ENCODE measurements at places on chromosomes 1 and 21. TPM values are rescaled to one million over a fixed set of nuclear protein-coding genes. Genes with fewer than 3 reads are reported as not detected.

The KCNJ6 gene
- polyA plus RNA-seq = not detected

The LCE2A gene
- not detected for polyA plus RNA-seq

The VAV3 gene
- polyA plus RNA-seq = 19.2 TPM

The TNFAIP8L2 gene
- 9.5 TPM for polyA plus RNA-seq

The FMO1 gene
- 2.6 TPM for polyA plus RNA-seq

The CD53 gene
- 23.0 TPM for polyA plus RNA-seq

The ANKRD65 gene
- polyA plus RNA-seq = 13.5 TPM

The FGR gene
- 3.1 TPM for polyA plus RNA-seq

The CD164L2 gene
- polyA plus RNA-seq = 8.7 TPM

The GBP6 gene
- not detected for polyA plus RNA-seq

The CFHR5 gene
- polyA plus RNA-seq = not detected

The KCNJ15 gene
- 3.9 TPM for polyA plus RNA-seq

The ASCL5 gene
- polyA plus RNA-seq = 0.10 TPM

The SERPINC1 gene
- polyA plus RNA-seq = not detected

The MIXL1 gene
- 2.0 TPM for polyA plus RNA-seq

The ERRFI1 gene
- 31.4 TPM for polyA plus RNA-seq

The LORICRIN gene
- not detected for polyA plus RNA-seq

The CRYBG2 gene
- 0.15 TPM for polyA plus RNA-seq

All from stomach (tissue), 19 donors.